Aorta (tissue), 5 donors: ENCODE measurements at places on chromosomes 6 and 20.

- H3K27ac ChIP-seq, result no peak overlapping the region
- H3K4me1 ChIP-seq, result no peaks in the 10 kb centered on the region
- no peak overlapping the region for H3K4me3 ChIP-seq
- no peak for DNase-seq
- no peaks in the 10 kb centered on the region for H3K27me3 ChIP-seq
- H3K36me3 ChIP-seq, result no peaks in the 10 kb centered on the region
These were observed 27.5 kb downstream of the RSPH3 start for GRCh38 chr6:158972241-158973233.

GRCh38 chr6:145071836-145072235, 663.5 kb downstream of the EPM2A start:
- no peaks in the 10 kb centered on the region for H3K27me3 ChIP-seq
- H3K36me3 ChIP-seq, result no peaks in the 10 kb centered on the region
- no peak overlapping the region for H3K27ac ChIP-seq
- no peak overlapping the region for H3K4me3 ChIP-seq
- no peaks in the 10 kb centered on the region for H3K4me1 ChIP-seq

- no peaks in the 10 kb centered on the region for H3K36me3 ChIP-seq
- no peaks in the 10 kb centered on the region for H3K27me3 ChIP-seq
- DNase-seq, result no peak
- H3K27ac ChIP-seq, result no peak overlapping the region
- no peaks in the 10 kb centered on the region for H3K4me1 ChIP-seq
These were observed 16.2 kb downstream of the FRS3 start for GRCh38 chr6:41763470-41763869.

DNA sequence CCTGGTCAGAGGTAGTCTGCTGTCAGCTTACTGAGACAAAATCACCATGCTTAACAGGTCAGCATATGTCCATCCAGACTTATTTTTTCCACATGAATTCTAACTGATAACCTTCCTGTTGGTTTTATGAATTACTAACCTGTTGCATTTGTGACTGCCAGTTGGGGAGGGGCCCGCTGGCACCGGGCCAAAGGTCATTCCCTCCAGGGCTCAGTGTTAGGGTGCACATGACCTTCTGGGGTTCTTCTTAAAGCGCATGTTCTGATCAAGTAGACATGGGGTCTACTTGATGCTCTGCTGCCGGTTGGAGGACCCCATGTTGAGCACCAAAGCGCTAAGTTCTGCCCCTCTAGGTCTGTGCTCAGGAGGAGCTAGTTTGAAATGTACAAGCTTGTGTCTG, 15.6 kb downstream of the DUSP22 start:
- H3K4me3 ChIP-seq, result no peak overlapping the region
- no peaks in the 10 kb centered on the region for H3K27me3 ChIP-seq
- DNase-seq, result no peak
- H3K36me3 ChIP-seq, result no peaks in the 10 kb centered on the region
- no peak overlapping the region for H3K27ac ChIP-seq

DNA sequence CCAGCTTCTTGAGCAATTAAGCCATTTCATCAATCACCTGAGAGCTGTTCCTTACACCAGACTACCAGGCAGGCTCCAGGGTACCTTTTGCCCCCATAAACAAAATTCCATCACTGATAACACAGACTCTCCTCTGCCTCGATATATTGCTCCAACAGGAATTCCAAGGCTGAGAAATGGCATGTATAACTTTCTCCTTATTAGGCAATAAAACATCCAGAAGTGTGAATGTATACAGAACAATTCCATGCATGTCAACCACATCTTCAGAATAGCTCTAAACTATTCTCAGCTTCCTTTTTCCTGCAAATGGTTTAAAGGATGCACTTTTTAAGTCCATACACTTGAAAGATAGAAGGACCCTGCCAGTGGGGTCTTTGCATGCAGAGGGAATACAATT, 73.8 kb downstream of the EDN3 start:
- no peak overlapping the region for H3K4me3 ChIP-seq
- H3K4me1 ChIP-seq, result no peaks in the 10 kb centered on the region
- DNase-seq, result no peak
- no peak overlapping the region for H3K27ac ChIP-seq
- no peaks in the 10 kb centered on the region for H3K36me3 ChIP-seq

- no peaks in the 10 kb centered on the region for H3K36me3 ChIP-seq
- DNase-seq, result no peak
- H3K4me3 ChIP-seq, result no peak overlapping the region
- H3K27me3 ChIP-seq, result no peaks in the 10 kb centered on the region
These were observed 230.1 kb upstream of the MOCS1 start for GRCh38 chr6:40164345-40164755.

GRCh38 chr6:35056952-35057351, 84.2 kb downstream of the TCP11 start:
- no peaks in the 10 kb centered on the region for H3K27me3 ChIP-seq
- H3K4me1 ChIP-seq, result peaks cover 10% of the 10 kb centered on the region
- no peak overlapping the region for H3K27ac ChIP-seq
- no peaks in the 10 kb centered on the region for H3K36me3 ChIP-seq

- no peak overlapping the region for H3K27ac ChIP-seq
- no peak overlapping the region for H3K4me3 ChIP-seq
- H3K36me3 ChIP-seq, result no peaks in the 10 kb centered on the region
- no peaks in the 10 kb centered on the region for H3K4me1 ChIP-seq
These were observed 59.2 kb upstream of the TINAG start for GRCh38 chr6:54248994-54249393.

GRCh38 chr6:743320-744096, 50.6 kb upstream of the EXOC2 start:
- no peak overlapping the region for H3K27ac ChIP-seq
- no peak for DNase-seq
- H3K36me3 ChIP-seq, result no peaks in the 10 kb centered on the region
- H3K4me1 ChIP-seq, result no peaks in the 10 kb centered on the region
- H3K4me3 ChIP-seq, result no peak overlapping the region

- H3K36me3 ChIP-seq, result no peaks in the 10 kb centered on the region
- no peak for DNase-seq
- no peaks in the 10 kb centered on the region for H3K27me3 ChIP-seq
These were observed 1.6 kb downstream of the NDRG3 start for GRCh38 chr20:36744243-36744642.

DNA sequence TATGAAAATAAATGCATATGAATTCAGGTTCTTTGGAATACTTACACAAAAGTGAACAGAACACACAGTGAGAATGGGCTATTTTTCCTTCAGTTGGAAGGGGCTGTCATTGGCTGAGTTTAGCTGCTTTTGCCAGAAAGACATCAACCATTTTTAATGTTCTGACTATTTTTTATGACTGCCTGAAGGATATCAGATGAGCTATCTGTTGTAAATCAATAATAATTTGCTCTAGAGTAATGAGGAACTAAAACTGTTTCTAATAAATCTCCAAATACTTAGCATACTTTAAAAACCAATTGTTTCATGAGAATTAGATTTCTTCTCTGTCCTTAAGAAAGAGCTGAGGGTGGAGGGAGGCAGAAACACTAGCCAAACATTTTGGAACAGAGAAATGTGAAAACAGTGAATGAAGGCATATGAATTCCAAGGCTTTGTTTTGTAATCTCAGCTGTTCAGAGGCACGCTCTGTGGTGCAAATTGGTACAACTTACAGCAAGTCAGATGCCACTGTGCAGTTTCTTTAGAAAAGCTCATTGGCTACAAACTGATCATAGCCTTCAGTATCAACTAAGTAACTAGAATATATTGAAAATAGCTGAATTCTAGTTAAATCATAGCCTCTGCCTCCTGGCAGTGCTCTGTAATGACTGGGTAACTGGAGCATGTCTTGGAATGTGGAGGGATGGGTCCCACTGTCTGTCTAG, 228.9 kb upstream of the JAG1 start:
- no peaks in the 10 kb centered on the region for H3K27me3 ChIP-seq

DNA sequence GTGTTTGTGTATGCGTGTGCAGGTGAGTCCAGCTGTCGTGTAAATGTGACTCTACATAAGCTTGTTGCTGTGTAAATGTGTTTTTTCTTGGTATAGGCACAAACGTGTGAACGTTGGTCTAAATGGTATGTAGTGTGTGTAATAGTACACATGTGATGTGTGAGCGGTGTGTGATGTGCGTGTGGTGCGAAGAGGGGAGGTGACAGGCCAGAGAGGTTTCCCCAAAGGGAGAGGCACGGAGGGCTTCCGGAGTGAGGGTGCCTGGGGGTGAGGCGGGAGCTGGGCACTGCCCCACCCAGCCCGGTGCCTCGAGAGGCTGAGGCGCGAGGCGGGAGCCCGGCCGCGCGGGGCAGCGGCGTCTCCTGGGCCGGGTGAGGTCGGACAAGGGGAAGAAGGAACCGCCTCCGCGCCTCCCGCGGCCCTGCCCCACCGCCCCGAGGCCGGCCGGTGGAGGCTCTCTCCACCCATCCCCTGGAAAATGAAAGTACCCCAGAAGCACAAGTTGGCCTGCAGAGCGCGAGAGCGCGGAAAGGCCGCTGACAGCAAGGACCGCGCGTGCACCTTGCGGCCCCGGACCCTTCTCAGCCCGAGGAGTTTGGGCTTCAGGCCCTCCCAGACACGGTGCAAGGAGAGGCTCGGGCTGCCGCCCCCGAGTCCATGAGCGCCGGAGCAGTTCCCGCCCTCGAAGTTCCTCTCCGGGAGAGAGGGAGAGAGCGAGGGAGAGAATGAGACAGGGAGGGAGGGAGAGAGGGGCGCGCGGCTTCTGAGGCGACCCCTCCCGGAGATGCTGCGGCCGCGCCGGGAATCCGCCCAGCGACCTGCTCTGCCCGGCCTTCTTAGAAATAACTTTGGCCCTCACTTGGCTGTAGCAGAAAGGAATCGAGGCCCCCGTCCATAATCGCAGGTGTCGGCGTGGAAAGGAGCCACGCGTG, 43.2 kb upstream of the OSTM1 start:
- DNase-seq, result peak; percentile 78
- H3K4me1 ChIP-seq, result no peaks in the 10 kb centered on the region
- H3K4me3 ChIP-seq, result peak overlapping the region; percentile 43
- no peaks in the 10 kb centered on the region for H3K27me3 ChIP-seq
- no peak overlapping the region for H3K27ac ChIP-seq
- H3K36me3 ChIP-seq, result no peaks in the 10 kb centered on the region

GRCh38 chr6:126976253-126976797, 142.1 kb upstream of the RSPO3 start:
- H3K36me3 ChIP-seq, result no peaks in the 10 kb centered on the region
- no peak for DNase-seq
- H3K4me3 ChIP-seq, result no peak overlapping the region
- H3K27ac ChIP-seq, result no peak overlapping the region
- H3K27me3 ChIP-seq, result no peaks in the 10 kb centered on the region

DNA sequence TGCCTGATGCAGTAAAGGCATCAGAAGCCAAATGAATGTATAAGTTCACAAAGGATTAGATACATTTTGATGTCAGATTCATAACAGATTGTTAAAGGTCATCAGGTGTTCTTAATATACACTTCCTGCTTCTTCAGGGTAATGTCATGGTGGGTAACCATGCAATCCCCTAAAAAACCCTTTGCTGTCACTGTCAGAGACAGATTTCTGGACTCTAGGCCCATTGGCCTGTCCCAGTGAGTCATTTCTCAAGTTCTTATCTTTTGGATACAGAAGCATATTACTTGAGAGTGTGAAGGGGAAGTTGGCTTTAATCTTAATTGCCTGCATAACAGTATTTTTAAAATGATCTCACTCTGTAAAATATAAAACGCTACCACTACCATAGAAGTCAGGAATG, 895.6 kb upstream of the MAP3K7 start:
- no peak overlapping the region for H3K4me3 ChIP-seq
- no peaks in the 10 kb centered on the region for H3K27me3 ChIP-seq
- DNase-seq, result no peak
- no peaks in the 10 kb centered on the region for H3K36me3 ChIP-seq
- peaks cover 2% of the 10 kb centered on the region for H3K4me1 ChIP-seq

- DNase-seq, result peak; percentile 85
- no peak overlapping the region for H3K4me3 ChIP-seq
- no peaks in the 10 kb centered on the region for H3K4me1 ChIP-seq
- no peaks in the 10 kb centered on the region for H3K27me3 ChIP-seq
- H3K27ac ChIP-seq, result no peak overlapping the region
- H3K36me3 ChIP-seq, result no peaks in the 10 kb centered on the region
These were observed 37.7 kb downstream of the PMEPA1 start for GRCh38 chr20:57672164-57672563.

- no peak for DNase-seq
- no peak overlapping the region for H3K27ac ChIP-seq
- H3K36me3 ChIP-seq, result no peaks in the 10 kb centered on the region
- H3K4me3 ChIP-seq, result no peak overlapping the region
- no peaks in the 10 kb centered on the region for H3K27me3 ChIP-seq
These were observed 201.6 kb upstream of the JARID2 start for GRCh38 chr6:15044146-15044882.

GRCh38 chr20:35290186-35290886, 1.9 kb downstream of the FAM83C start:
- H3K36me3 ChIP-seq, result no peaks in the 10 kb centered on the region
- no peak overlapping the region for H3K27ac ChIP-seq
- no peak overlapping the region for H3K4me3 ChIP-seq
- H3K4me1 ChIP-seq, result no peaks in the 10 kb centered on the region

DNA sequence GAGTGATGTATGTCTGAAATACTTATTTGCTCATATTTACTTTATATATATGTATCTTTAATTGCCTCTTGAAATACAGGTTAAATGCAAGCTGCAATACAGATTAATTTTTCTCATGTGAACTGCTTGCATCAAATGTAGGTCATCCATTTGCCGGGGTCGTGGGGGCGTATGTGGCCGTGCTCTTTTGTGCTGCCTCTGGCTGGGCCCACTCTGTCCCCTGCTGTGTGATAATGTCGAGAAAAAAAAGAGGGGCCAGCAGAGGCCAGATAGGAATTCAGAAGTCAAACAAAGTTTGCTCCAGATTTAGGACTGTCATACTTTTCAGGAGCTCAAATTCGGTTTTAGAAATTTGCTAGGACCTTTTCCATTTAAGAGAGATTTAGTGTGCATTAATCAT, 459.6 kb upstream of the SOX4 start:
- H3K4me3 ChIP-seq, result no peak overlapping the region
- no peak for DNase-seq
- no peaks in the 10 kb centered on the region for H3K27me3 ChIP-seq

DNA sequence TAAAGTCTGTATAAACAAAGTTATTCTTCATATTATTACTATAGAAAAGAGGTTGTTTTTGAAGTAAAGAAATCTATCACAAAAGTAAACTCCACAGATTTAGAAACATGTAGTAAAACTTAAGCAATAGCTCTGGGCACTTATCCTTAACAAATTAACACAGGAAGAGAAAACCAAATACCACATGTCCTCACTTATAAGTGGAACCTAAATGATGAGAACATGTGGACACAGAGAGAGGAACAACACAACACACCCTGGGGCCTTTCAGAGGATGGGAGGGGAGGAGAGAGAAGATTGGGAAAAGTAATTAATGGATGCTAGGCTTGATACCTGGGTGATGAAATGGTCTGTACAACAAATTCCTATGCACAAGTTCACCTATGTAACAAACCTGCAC, 57.2 kb downstream of the C6orf58 start:
- H3K36me3 ChIP-seq, result no peaks in the 10 kb centered on the region
- H3K4me3 ChIP-seq, result no peak overlapping the region
- no peaks in the 10 kb centered on the region for H3K4me1 ChIP-seq
- H3K27ac ChIP-seq, result no peak overlapping the region
- no peak for DNase-seq

GRCh38 chr20:38308447-38308846, 4.5 kb downstream of the BPI start:
- no peaks in the 10 kb centered on the region for H3K4me1 ChIP-seq
- no peak overlapping the region for H3K27ac ChIP-seq
- DNase-seq, result no peak
- H3K27me3 ChIP-seq, result no peaks in the 10 kb centered on the region
- no peak overlapping the region for H3K4me3 ChIP-seq
